ENCODE measurements at places on chromosomes 6 and 20.

- DNase-seq, result no peak
Measured at GRCh38 chr6:119294984-119295383, 54.6 kb downstream of the MAN1A1 start.

DNA sequence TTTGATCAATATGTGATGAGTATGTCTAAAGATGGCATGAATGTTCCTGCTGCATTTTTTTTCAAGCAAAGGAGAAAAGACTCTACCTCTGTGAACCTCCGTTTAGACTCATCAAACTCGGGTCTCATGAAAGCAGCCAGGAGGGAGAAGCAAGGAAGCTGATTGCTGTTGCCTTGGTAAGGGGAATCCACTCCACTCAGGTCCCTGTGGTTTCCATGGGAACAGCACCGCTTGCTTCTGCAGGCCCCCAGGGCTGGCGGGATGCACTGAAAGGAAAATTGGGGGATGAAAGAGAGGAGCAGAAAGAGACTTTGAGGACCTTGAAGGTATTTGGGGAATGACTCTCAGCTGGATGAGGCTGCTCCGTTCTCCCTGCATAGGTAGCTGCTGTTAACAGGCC, 249.6 kb upstream of the RIN2 start:
- no peak for DNase-seq

DNA sequence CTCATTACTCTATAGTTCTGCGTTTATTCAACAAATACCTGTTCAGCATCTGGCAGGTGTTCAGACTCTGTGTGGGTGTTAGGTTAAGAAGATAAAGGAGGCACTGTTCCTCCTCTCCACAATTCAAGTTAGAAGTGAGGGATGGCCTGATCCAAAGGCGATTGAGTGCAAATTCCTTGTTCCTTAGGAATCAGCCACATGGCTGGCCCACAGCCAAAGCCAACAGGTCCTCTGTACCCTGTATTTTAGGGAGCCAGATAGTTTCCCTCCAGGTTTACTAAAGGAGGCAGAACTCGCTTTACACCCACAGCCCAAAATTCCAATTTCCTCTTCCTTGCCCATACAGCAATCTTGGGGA, 5.0 kb upstream of the CD40 start:
- no peak for DNase-seq

- DNase-seq, result no peak
Measured at GRCh38 chr6:142872376-142872775, 72.6 kb downstream of the HIVEP2 start.

DNA sequence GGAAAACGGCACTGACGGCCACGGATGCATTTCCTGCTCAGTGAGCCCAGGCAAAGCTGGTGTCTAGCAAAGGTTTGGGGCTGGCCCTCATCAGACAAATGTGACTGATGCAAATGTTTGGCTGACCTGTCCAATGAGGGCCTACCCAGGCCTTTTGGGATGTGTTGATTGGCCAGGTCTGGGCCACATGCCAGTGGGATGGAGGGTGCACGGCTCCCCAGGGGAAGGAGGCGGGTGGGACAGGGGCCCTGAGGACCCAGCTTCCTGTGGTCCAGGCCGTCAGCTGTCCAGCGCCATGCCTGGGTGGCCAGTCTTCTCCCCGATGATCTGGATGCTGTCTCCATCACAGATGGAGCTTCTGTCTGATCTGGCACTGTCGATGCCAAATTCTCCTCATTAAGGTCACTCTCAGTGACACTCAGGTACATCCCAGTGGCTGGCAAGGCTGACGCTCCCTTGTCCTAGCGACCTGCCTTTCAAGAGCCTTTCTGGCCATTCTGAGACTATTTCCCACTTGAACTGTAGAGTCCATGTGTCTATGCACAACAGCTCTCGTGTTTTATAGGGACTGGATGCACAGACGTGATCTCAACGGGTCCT, 43.0 kb downstream of the NTSR1 start:
- no peak for DNase-seq

Data from fibroblast of skin of right biceps (primary cell).